ENCODE measurements at places on chromosomes 7 and 10.
A peak's percentile ranks its signal among the peaks of the same experiment; 100 is the strongest.

DNA sequence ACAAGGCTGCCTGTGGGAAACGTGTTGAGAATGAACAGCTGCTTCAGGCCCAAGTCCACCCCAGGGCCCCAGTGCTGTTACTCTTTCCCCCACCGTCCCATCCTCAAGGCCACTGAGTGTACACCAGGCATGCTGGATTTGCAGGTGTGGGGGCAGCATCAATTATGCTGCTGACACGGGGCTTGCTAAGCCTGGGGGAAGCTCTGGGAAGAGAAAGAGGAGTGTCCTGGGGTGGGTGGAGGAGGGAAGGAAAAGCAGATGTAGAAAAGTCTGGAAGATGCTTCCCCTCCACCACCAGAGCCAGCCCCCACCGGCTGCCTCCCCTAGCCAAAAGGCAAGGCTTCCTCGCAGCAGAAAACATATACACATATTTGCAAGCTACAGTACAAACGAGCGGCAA is 153.9 kb downstream of the CDH23 start:
- no peak for DNase-seq

DNA sequence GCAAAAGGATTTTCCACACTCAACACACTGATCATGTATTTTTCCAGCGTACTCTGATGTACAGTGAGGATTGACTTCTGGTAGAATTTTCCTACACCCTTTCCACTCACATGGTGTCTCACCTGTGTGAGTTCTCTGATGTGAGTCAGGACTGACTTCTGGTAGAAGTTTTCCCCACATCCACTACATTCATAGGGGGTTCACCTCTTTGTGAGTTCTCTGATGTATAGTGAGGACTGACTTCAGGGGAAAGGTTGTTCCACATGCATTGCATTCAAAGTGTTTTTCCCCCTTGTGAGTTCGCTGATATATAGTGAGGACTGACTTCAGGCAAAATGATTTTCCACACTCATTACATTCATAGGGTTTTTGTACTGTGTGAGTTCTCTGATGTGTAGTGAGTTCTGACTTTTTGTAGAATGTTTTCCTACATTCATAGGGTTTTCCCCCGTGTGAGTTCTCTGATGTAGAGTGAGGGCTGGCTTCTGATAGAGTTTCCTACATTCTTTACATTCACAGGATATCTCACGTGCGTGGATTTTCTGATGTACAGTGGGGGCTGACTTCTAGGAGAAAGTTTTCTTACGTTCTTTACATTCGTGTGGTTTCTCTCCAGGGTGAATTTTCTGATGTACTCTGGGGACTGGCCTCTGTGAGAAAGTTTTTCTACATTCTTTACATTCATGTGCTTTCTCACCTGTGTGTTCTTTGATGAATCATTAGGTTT is 146.5 kb downstream of the GLRX3 start:
- DNase-seq: no peak

- DNase-seq: no peak
Observed at GRCh38 chr10:27624941-27625340, 120.7 kb downstream of the MKX start.

DNA sequence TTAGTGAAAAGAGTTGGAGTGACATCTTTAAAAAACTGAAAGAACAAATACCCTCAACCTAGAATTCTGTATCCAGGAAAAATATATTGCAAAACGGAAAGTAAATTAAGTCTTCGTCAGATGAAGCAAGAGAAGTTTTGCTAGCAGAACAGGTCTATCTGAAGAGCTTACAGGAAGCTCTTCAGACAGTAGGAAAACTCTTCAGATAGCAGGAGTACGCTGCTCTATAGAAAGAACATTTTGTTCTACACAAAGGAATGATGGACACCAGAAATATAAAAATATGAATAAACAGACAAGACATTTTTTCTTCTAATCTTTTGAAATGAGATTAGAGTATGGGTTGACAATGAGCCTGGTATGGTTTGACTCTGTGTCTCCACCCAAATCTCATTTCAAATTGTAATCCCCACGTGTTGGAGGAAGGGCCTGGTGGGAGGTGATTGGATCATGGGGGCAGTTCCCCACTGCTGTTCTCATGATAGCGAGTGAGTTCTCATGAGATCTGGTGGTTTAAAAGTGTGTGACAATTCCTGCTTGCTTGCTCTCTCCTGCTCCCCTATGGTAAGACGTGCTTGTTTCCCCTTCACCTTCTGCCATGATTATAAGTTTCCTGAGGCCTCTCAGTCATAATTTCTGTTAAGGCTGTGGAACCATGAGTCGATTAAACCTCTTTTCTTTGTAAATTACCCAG is 567.3 kb downstream of the AUTS2 start:
- DNase-seq: no peak

DNA sequence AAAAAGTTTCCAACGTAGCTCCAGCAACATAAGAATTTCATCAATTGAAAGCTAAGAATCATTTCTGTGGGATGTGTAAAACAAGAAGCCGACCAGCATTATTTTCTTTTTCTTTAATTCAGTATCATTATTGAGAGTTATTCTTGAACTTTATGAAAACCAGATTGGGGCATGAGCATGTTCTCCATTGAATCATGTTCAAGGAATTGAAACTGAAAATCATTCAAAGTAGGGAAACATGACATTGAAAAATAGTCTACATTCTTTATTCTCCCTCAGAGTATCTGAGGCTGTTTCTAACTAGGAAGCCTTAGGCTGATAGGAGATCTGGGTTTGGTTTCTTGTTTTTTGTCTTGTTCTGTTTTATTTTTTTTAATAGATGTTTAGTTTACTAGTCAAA is 253.7 kb downstream of the DYNC1I1 start:
- no peak for DNase-seq

GRCh38 chr7:28071570-28071969 is 109.0 kb downstream of the JAZF1 start:
- no peak for DNase-seq

- peak; percentile 83 for DNase-seq
Observed at GRCh38 chr10:79331709-79332108, 15.6 kb upstream of the PPIF start.

DNA sequence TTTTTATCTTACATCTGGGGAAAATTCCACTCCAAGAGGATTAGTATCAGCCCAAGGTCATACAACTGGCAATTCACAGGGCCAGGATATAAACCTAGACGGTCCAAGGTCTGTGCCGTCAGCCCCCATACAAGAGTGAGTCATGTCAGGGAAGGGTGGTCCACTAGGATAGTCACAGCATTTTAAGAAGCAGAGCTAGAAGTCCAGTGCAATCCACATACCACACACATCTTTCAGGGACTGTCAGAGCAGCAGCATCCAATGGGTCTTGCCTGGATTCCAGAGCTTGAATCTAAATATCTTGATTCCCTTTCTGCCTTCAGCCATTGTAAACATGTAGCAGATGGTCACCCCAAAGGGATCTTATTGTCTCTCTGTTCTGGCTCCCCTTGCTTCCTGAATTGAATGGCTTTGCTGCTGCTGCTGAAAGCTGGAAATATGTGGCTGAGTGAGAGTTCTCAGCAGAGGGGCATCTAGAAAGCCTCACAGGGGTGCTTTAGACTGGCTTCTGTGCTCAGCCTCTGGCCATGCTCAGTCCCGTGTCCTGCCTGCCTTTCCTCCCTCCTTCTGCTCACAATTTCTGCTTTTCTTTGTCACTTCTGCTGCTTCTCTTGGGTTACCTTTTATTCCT is 9.9 kb upstream of the OR6V1 start:
- no peak for DNase-seq

- no peak for DNase-seq
Observed at GRCh38 chr10:73871295-73872189, 2.8 kb downstream of the CAMK2G start.

GRCh38 chr10:119976421-119976820 is 83.9 kb downstream of the SEC23IP start:
- no peak for DNase-seq

DNA sequence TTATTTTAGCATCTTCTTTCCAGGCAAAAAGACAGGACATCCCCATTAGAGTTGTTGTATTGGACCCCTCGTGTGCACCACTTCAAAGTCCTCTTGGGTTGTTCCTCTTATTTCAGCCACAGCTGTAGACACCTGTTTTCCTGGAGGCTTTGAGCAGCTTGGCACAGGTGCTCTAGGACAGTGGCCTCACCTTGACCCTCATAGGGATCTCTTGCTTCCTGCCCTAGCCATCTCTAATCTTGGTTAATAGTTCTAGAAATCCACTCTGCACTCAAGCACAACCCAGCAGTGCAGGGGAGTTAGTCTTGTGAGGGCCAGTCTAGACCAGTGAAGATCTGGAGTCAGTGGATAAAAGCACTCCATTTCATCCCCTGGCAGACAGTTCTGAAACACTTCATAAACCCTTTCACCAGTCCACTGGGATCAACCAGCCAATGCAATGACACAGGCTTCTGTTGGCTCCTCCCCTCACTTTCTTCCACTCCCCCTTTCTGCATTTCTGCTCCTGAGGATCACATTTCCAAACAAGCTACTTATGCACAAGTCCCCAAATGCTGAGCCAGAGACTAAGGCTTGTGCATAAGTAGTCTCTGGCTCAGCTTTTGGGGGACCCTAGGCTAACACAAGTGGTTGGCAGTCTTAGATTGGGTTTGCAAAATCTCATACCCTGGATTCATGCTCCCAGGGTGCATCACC is 131.5 kb upstream of the LAMB4 start:
- DNase-seq: no peak

DNA sequence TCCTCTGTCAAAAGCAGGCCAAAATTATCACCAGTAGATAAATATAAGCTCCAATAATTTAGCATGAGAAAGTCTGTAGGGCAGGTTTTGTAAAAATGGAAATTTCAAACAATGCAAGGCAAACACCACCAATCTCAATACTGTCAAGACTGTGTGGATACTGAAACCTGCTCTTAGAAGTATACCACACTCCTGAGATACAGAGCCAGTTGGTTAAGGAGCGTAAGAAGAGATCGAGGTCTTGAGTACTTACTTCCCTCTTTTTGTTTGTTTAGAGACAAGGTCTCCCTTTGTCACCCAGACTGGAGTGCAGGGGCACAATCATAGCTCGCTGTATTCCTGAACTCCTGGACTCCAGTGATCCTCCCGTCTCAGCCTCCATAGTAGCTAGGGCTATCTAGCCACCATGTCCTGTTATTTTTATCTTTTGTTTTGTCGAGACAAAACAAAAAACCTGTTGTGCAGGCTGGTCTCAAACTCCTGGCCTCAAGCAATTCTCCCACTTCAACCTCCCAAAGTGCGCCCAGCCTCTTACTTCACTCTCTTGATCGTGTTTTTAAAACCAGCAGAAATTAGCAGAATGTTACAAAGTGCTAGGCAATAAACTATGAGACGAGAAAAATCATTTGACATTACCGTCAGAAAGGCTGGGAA is 205.7 kb downstream of the PARD3 start:
- DNase-seq: no peak

- no peak for DNase-seq
Observed at GRCh38 chr10:2282202-2282601, 544.9 kb upstream of the ADARB2 start.

- DNase-seq: no peak
Observed at GRCh38 chr7:111266613-111267012, 175.7 kb downstream of the LRRN3 start.

DNA sequence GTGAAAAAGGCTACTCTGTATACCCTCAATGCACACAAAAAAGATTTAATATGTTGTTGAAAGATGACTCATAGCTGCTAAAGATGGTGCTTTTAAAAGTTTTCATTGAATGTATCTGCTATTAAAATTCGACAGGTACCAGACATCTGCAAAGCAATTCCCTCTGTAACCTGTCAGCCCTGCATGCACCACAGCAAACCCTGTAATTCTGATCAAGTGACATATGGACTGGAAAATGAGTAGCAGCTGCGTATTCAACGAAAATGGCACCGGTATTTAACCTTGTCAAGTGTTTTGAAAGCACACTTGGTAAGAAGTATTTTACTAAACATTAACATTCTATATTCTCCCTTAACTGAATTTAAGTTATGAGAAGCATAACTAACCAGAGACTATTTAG is 58.2 kb upstream of the PTPRN2 start:
- DNase-seq: no peak

DNA sequence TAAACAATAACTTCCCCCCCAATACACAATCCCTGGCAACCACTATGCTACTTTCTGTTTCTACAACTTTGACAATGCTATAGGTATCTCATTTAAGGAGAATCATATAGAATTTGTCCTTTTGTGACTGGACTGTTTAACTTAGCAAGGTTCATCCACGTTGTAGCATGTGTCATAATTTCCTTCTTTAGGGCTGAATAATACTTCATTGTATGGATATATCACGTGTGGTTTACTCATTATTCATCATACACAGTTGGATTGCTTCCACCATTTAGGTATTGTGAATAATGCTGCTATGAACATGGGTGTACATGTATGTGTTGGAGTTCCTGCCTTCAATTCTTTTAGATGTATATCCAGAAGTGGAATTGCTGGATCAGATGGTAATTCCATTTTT is 111.0 kb downstream of the LMBR1 start:
- no peak for DNase-seq

- DNase-seq: no peak
Observed at GRCh38 chr7:112207765-112208164, 1.3 kb downstream of the ZNF277 start.

- DNase-seq: no peak
Observed at GRCh38 chr10:97888134-97888533, 38.5 kb downstream of the GOLGA7B start.

DNA sequence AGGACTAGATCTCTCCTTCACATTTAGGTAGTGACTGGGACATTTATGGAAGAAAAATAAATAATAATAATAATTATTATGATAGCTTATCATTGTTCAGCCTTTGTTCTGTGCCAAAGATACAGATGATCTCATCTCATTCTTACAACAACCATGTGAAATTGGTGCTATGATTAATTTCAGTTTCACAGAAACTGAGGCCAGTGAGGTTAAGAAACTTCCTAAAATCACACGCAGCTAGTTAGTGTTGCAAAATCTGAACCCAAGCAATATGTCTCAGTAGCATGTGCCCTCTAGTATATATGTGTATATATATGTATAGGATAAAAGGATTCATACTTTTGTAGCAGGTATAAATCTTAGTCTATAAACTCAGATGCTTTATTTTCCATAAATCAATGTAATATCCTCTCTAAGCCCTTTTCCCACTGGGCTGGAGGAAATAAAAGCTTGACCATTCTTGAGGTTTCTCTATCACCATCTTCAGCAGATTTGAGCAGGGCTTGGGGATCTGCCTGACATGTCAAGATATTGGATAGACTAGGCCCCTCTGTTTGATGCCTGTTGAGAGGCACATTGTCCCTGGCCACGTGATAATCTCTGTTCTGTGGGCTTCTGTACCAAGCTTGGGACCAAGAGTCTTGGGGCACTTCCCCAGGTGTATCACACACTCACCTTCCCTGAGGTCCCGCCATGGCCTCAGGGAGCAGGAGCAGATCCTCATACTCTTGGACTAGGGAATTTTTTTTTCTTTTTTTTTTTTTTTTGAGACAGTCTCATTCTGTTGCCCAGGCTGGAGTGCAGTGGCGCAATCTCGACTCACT is 172.6 kb upstream of the NRP1 start:
- no peak for DNase-seq

DNA sequence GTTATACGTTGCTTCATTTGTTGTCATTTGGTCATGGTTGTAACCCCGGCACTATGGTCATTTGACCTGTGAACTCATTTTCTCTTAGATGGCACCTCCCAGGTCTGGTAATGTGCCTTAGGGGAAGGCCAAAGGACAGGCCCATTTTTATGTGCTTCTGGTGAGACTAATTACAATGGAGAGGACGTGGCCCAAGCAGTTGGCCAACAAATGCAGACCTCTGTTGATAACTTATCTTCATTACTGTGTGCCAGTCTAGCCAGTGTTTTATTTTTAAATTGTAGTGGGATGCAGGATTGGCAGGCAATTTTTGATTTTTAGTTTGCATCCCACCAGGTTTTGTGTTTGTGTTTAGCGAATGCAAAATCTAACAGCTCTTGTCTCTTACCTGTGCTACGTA is 321.5 kb upstream of the AKR1E2 start:
- no peak for DNase-seq
